Activated CD4-positive, CD25-positive, alpha-beta regulatory T cell treated with anti-CD3 and anti-CD28 coated beads, Interleukin-2, amount 50 U/mL, for 24 hours (primary cell): ENCODE measurements at places on chromosomes 6 and 20.

DNA sequence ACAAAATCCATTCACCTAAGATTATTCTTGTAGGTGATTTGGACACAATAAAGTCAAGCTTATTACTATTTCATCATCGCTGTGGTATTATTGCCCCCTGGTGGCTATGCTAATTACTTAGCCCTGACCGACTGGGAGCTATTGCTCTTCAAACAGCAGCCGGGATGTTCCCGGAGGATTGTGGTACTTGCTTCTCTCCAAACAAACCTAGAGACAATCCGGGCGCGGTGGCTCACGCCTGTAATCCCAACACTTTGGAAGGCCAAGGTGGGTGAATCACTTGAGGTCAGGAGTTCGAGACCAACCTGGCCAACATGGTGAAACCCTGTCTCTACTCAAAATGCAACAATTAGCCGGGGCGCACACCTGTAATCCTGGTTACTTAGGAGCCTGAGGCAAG is 15.4 kb upstream of the STMND1 start:
- no peak for ATAC-seq

DNA sequence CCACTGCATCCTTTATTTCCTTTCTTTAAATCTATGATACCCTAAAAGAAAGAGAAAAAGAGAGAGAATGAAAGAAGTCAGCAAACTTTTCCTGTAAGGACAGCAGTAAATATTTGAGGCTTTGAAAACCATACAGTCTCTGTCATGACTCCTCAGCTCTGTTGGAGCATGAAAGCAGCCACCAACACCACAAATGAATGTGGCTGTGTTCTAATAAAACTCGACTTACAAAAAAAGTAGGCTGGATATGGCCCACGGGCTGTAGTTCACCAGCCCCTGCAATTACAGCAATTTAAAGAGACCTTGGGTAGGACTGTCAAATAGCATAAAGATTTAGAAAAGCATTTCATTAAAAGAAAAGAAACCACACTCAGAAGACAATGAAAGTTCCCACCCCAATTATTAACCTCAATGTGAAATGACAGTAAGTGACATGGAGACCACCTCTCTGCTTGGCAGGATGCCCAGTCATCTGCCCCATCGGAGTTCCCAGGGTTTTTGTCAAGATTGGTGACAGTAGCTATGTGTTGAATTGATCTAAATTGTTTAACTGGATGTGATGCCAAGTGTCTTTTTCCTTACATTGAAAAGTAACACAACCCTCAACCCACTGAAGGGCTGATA is 50.9 kb downstream of the TNFRSF21 start:
- no peak for ATAC-seq

DNA sequence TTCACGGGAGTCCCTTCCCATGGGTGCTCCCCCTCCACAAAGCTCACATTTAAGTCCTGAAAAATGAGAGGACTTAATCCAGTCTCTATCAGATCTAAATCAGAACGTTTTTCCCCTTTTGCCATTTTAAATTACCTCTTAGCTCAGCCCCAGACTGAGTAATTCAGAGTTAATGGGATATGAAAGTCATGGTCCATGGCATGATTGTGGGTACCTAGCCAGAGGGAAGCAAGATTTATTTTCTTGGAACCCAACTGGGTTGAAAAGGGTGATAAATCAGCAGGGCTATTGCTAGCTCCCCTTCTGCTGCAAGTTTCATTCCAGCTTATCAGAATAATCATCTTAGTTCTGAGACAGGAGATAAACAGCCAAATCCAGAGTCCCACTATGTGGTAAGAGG is 320.2 kb upstream of the CHD6 start:
- ATAC-seq: no peak

GRCh38 chr6:118638288-118638687 is 13.1 kb downstream of the CEP85L start:
- ATAC-seq: no peak

DNA sequence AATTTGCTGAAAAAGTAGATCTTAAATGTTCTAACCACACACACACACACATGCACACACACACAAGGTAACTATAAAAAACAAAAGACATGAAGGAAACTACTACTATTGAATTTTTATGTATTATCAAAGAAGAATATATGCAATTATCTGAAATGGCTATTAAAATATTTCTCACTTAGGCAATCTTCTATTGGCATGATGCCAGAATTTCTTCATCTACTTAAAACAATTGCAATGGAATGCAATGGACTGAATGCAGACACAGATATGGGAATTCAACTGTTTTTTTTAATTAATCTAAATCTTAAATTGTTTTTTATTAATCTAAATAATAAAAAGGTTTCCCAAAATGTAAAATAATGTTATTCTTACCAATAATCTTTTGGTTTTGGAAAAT is 152.6 kb upstream of the SMLR1 start:
- ATAC-seq: no peak

- ATAC-seq: no peak
These were observed 134.8 kb upstream of the BEND6 start for GRCh38 chr6:56820060-56820459.

DNA sequence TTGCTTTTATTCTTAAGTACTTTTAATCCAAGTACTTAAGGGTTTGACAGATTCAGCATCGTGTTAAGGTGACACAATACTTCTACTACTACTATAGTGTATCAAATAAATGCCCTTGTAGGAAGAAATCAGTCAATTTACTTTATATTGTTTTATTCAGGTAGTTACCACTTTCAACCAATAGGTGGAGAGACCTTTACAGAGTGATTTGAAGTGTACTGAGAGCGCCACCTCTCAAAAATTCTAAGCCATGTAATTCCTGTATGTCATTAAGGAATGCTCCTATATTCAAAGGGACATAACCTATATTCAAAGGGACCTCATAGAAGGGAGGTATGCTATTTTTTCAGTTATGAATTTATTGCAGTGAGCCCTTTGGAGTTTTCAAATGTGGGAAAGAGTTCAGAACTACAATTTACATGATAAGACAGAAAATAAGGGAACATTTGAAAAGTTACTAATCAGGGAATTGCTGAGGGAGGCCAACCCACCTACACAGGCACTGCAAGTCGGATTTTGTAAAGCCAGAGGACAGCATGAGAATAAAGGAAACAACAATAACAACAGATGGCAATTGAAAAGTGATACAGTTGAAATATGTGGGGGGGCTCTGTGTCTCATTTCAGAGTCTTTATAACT is 955.6 kb downstream of the TBC1D32 start:
- no peak for ATAC-seq

GRCh38 chr6:10221178-10221577 is 193.7 kb downstream of the TFAP2A start:
- no peak for ATAC-seq

- no peak for ATAC-seq
These were observed 215.2 kb downstream of the NFATC2 start for GRCh38 chr20:51327251-51327841.

DNA sequence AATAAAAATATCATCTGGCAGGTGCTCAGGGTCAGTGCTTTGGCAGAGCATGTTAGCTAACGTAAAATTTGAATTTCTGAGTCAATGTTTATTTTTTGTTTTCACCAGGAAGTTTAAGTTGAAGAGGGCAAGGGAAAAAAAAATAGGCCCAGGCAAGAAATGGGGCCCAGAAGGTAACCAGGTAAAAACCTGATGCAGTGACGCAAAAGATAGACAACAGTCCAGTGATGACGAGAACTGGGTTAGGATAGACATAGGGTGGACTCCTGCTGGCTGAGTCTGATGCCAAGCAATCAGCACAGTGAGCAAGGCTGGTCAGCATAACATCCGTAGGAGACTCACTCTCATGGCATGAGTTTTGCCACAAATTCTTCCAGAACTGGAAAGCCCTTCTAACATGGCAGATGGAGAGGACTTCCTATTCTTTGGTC is 42.2 kb downstream of the ZHX3 start:
- ATAC-seq: no peak

- no peak for ATAC-seq
These were observed 561.2 kb downstream of the HAO1 start for GRCh38 chr20:7378864-7379605.

DNA sequence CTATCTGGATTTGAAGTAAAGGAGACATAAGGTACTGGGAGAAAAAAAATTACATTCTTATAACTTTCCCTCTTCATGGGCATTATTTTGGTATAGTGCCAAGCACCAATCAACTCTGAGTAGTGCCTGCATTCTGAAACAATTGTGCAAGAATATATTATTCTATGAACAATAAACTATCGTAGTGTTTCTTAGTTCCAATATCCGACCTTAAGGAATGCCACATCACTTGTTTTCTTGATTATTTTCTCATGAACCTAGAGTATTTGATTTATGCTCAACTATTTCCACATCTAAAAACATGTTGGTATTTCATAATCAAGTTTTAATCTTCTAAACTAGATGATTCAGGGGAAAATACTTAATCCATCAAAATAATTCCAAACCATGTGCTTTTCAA is 294.4 kb upstream of the TBX18 start:
- no peak for ATAC-seq

DNA sequence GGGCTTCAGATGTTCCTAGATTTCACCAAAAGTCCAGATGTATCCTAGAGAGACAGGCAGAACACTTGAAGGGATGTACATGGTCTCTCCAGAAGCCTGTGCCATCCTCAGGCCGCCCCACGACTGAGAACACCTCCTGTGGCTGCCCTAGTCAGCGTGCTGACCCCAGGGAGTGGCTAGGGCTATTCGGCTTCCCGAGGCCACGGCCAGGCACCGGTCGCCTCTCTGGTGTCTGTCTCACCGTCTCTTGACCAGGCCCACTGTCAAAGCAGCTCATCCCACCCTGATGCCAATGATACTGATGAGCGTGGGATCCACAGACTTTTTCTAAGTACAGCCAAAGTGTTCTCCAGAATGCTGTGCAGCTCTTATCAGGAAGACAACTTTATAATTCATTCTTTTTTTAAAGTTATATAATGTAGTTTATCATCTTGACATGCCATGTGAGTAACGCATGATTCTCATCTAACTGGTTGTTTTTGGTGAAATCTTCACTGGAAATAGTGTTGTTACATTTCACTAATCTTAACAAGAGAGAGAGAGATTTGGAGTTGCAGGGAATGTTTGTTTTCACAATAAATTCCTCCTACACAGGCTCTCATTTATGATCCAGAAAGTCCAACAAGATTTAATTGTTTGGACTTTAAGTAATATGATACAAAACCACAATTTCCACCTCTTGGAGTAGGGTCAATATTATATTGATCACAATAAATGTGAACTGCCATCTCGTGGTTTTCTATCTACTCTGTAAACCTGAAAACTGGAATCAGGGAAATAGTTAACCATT is 41.7 kb upstream of the KLHL31 start:
- ATAC-seq: no peak

DNA sequence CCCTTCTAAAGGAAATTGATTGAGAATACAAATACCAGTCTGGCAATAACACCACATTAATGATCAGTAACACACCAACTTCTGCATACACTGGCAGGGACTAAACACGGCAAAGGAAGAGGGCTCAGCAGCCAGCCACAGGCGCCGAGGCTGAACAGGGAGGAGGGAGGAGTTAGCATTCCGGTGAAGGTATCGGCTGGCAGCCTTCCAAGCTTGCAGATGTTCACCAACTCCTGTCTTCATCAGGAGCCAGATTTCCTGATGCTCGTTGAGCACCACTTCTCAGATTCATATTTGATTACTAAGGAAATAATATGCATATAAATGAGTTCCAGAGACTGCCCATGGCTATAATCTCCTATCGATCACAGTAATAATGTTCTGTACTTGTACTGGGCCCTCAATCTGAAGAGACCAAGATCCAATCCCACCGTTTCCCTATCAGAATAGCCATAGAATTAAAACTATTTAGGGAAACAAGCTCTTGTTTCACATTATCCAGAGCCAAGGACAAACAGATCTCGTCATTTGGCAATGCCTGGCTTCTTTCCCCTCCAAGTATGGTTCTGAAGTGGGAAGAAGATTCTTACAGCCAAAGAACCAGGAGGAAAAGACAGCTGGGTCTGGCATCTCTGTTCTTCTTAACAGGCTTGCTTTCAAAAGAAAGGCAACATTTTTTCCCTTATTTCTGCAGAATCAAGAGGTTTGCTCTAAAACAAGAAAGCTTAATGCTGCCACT is 42.2 kb downstream of the GFOD1 start:
- ATAC-seq: no peak

- no peak for ATAC-seq
These were observed 332.9 kb downstream of the COL12A1 start for GRCh38 chr6:74872754-74873476.

- ATAC-seq: no peak
These were observed 326.2 kb upstream of the PRDM1 start for GRCh38 chr6:105759946-105760345.

GRCh38 chr20:63315731-63316491 is 22.9 kb downstream of the COL20A1 start:
- ATAC-seq: no peak

- no peak for ATAC-seq
These were observed 449.8 kb downstream of the HACE1 start for GRCh38 chr6:104409913-104410312.

GRCh38 chr6:167647306-167647705 is 179.4 kb upstream of the AFDN start:
- ATAC-seq: no peak

- ATAC-seq: no peak
These were observed 41.6 kb upstream of the SLC22A2 start for GRCh38 chr6:160300076-160300695.

DNA sequence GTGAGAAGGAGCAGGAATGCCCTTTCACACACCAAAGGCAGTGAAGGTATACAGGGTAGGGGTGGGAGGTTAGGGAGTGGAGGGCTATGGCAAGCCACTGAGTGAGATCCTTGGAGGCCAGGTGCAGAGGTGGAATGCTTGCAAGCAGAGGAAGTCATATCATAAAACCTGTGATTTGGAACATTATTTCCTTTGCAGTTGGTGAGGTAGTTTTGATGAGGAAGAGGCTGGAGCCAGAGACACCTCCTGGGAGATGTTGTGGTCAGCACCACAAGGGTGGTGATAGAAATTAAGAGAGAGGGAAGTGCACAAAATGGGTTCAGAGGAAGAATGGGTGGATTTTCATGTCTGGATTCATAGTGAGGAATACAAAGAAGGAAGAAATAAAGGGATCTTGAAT is 73.0 kb downstream of the PLCB4 start:
- ATAC-seq: no peak

DNA sequence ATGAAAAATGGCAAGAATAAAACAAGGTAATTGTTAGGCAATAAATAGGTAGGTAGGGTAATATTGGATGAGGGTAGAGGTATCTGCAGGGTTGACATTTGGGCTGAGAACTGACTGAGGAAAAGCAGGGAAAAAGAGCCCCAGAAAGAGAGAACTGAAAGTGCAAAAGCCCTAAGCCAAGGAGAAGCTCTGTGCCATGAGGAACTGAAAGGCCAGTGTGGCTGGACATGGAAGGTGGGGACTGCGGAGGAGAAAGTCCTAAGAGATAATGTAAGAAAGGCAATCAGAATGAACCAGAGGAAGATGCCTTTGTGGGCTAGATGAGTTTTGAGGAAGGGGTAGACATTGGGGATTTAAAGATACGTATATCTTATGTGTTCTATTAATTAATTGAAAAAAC is 9.9 kb upstream of the HIVEP2 start:
- ATAC-seq: no peak

GRCh38 chr6:84882768-84883766 is 118.7 kb upstream of the TBX18 start:
- ATAC-seq: no peak

DNA sequence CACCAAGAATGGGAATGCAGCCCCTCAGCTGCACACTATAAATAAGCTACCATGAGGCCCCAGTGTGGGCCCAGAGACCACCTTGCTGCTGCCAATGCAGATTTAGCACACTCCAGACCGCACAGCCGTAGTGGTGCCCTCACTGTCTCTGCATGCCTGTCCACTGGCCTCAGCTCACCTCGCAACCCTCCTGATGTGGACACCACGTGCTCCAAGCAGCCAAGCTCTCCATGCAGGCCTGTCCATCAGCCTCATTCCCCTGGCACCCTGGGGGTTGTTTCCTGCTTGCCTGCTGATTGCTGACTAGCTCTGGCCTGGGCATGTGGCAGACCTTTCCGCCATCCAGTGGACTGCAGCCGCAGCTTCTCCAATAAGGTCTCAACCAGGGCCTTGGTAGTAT is 36.2 kb downstream of the ZBTB9 start:
- ATAC-seq: no peak
